ENCODE measurements at places on chromosomes 7 and 10.

- no peak for DNase-seq
These were observed 106.5 kb upstream of the SEMA3C start for GRCh38 chr7:81025360-81025759.

- no peak for DNase-seq
These were observed 92.9 kb downstream of the XRCC2 start for GRCh38 chr7:152583006-152583405.

DNA sequence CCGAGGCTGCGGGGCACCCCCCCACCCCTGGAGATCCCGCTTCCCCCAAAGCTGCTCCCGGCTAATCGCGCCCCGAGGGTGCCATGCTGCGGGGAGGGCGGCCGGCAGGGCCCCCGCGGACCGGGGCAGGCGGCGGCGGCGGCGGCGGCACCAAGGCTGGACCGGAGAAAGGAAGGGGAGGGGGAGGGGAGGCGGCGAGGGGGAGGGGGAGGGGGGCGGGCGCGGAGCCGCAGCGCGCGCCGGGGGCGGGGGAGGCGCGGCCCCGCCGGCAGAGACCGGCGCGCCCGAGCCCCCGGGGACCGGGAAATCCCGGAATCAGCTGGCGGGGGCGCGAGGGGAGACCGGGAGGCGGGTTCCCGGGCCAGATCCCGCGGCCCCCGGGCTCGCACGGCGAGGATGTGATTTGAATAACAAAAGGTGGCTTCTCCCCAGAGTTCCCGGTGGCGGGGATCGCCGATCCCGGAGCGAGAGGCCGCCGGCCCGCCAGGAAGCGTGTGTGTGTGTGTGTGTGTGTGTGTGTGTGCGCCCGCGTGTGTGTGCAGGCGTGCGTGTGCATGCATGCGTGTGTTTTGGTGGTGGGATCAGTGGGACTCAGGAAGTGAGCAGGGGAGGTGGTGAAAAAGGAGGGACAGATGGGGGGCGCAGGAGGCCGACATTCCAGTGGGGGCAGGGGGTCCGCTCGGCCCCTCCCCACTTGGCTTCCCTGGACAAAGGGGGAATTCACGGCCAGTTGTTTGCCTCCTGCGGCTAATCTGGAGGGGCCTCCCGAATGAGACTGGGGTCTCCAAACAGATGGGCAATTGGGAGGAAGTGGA lies 99.5 kb downstream of the HIP1 start:
- DNase-seq = peak; percentile 82

- DNase-seq = no peak
These were observed 25.2 kb downstream of the VCL start for GRCh38 chr10:74022926-74023629.

DNA sequence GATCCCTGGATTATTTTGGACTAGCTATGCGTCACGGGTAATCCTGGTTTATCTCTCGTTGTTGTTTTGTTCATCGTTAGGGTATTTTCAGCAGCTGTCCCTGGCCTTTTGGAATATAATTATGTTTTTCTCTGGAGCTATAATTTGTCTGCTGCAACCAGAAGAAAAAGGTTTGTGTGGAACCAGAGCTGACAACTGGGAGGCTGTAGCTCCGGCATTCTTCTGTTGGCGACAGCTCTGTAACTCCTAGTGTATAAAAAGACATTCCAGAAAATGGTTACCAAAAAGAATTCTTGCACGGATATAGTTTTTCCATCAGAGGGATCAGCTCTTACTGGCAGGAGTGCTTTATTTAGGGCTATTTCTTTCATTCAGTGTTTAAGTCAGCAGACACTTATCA lies 130.9 kb upstream of the PRR15 start:
- DNase-seq = no peak

GRCh38 chr10:69676301-69676700 lies 46.3 kb downstream of the FAM241B start:
- no peak for DNase-seq

DNA sequence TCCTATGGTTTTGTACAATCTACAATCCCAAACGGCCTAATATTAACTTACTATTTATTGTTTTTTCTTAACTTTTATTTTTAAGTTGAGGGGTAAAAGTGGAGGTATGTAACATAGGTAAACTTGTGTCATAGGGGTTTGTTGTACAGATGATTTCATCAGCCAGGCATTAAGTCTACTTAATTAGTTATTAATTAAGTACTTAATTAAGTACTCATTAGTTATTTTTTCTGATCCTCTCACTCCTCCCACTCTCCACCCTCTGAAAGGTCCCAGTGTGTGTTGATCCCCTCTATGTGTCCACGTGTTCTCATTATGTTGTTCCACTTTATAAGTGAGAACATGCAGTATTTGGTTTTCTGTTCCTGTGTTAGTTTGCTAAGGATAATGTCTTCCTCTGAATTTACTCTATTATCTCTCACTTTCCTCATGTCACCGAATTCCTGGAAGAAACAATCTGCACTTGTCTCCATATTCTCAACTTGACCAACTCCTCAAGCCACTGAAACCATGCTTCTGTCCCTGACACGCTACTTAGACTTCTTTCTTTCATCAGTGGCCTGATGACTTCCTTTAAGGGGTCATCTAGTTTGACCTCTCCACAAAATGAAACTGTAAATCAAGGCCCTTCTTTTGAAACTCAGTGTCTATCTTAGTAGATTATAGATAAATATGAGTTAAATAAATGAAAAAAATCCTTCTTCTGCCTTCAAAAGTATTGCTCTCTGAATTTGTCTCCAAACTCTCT lies 9.1 kb downstream of the CACNA2D1 start:
- DNase-seq = no peak

- DNase-seq = no peak
These were observed 44.4 kb downstream of the LRRC4 start for GRCh38 chr7:127986581-127987521.

DNA sequence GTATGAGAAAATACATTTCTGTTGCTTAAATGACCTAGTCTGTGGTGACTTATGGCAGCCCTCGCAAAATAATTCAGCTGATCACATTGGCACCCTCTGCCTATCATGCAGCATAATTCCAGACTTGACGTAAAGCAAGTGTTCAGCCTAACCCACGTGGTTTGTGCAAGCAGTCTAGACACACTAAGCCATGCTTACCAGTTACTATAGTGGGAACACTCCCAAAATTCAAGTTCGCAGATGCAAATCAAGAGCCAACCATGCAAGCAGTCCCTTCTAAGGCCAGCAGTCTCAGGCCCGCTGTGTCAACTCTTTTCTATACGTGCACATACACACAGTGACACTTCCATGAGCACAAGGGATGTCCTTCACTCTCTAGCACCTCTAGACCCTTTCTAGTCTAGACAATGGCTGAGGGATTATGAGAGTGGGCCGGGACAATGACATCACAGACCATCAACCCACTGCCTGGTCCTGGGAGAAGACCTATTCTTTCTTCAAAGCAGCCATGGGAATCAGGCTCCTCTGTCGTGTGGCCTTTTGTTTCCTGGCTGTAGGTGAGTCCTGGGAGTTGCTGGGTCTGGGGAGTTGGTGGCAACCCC lies 29.0 kb upstream of the PRSS1 start:
- no peak for DNase-seq

DNA sequence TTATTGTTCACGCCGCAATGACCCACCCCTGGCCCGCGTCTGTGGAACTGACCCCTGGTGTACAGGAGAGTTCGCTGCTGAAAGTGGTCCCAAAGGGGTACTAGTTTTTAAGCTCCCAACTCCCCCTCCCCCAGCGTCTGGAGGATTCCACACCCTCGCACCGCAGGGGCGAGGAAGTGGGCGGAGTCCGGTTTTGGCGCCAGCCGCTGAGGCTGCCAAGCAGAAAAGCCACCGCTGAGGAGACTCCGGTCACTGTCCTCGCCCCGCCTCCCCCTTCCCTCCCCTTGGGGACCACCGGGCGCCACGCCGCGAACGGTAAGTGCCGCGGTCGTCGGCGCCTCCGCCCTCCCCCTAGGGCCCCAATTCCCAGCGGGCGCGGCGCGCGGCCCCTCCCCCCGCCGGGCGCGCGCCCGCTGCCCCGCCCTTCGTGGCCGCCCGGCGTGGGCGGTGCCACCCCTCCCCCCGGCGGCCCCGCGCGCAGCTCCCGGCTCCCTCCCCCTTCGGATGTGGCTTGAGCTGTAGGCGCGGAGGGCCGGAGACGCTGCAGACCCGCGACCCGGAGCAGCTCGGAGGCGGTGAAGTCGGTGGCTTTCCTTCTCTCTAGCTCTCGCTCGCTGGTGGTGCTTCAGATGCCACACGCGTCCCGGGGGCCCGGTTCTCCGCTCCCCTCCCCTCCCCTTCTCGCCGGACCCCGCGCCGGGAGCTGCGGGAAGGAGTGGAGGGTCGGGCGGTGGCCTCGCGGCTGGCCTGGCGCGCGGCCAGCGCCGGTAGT lies at the start of gene CBX3:
TSS of gene CBX3 (plus strand) at position 499 of the 772 bp plus-strand sequence. CDS start 1,254 bp downstream, outside the sequence.
- DNase-seq = peak; percentile 85

- DNase-seq = no peak
These were observed 27.5 kb upstream of the SMARCD3 start for GRCh38 chr7:151275813-151276577.

GRCh38 chr10:73229567-73229966 lies 17.5 kb downstream of the DNAJC9 start:
- no peak for DNase-seq

- DNase-seq = no peak
These were observed 324.0 kb upstream of the POT1 start for GRCh38 chr7:125253452-125254190.

DNA sequence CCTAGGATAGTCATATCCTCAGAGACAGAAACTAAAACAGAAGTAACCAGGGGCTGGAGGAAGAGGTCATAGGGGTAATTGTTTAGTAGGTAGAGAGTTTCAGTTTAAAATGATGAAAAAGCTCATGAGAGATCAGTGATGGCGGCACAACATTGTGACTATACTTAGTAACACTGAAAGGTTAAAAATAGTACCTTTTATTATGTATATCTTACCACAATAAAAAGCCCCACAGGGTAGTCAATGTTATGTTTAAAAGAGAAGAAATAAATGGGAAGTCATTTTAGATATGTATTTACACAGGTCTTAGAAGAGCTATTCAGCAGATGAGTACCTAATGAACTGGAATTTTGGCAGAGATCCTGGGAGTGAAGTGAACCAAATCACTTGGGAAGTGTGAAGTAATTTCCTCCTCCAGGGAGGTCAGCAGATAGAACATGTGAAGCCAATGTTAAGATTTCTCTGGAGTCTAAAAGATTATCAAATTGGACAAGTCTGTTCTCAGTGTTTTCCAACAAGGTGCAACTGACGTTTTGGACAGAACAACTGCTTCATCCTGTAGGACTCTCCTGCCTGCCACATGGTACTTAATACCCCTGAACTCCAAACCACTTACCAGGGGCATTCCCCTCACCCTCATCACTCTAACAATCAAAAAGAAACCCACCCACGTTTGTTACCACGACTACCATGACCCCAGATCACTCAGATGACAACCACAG lies 6.4 kb downstream of the CDCA7L start:
- no peak for DNase-seq

- no peak for DNase-seq
These were observed 45.1 kb downstream of the ZNF503 start for GRCh38 chr10:75356484-75356883.

GRCh38 chr10:4372601-4373000 lies 453.4 kb upstream of the AKR1E2 start:
- DNase-seq = no peak

GRCh38 chr10:119651514-119652360 lies 557 bp downstream of the BAG3 start:
- no peak for DNase-seq

DNA sequence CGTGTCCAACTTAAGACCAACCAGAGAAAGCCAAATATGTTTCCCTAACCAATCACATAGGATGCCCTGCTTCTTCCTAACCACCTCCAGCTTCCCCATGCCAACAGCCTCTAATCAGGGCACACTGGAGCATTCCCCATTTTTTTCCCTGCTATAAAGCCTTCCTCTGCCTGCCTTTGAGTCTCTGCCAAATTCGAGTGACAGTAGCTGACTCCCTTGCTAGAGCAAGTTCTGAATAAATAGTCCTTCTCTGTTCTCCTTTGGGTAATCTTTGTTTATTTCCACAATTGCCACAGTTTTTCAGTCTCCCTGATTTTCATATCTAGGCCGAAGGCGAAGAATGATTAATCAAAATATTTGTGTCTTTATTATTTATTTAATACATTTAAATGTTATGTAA lies 96.7 kb downstream of the ANLN start:
- DNase-seq = no peak

DNA sequence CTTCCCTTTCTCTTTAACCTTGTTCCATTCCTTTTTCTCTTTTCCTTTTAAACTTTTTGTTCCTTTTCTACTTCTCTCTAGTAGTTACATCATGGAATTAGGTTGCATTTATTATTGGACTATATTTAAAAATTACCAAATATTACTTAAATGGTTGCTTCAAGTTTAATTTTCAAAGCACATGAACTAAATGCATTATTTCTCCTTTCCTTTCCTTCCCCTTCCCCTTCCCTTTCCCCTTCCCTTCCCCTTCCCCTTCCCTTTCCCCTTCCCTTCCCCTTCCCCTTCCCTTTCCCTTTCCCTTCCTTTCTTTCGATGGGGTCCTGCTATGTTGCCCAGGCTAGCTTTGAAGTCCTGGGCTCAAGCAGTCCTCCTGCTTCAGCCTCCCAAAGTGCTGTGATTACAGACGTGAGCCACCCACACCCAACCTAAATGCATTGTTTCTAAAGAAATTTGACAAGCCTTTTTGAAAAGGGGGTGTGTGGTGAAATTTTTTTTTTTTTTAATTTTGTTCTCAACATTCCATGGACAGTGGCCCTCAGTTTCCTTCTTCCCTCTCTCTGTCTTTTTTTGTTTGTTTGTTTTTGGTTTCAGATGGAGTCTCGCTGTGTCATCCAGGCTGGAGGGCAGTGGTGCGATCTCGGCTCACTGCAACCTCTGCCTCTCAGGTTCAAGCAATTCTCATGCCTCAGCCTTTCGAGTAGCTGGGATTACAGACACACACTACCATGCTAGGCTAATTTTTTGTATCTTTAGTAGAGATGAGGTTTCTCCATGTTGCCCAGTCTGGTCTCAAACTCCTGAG lies 31.2 kb downstream of the TMEM60 start:
- no peak for DNase-seq
